ENCODE measurements at places on chromosomes 3 and 15.

DNA sequence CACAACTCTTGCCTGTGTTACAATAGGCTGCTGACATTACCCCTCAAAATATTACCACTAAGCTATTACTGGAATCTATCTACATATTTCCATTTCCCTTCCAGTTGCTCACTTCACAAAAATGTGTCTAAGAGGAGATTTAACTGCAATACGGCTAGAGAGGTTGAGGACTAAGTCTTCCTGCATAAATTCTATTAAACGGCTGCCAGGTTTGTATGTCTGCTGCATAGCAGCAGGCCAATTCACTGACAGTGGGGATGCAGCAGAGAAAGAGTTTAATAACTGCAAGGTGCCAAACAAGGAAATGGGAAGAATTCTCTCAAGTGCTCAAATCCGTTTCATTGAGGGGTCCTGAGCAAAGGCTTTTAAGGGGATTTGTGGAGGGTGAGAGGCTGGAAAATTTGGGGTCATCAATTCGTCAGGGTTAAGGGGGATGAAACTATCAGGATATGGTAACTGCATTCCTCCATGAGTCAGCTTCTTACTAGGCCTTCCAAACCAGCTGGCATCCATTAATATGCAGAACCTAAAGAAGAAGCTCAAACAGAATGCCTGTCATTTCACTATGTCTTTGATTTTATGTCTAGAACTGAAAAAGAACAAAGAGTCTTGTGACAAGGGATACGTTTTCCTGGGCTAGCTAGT is 675.6 kb downstream of the TBL1XR1 start:
- DNase-seq = no peak

DNA sequence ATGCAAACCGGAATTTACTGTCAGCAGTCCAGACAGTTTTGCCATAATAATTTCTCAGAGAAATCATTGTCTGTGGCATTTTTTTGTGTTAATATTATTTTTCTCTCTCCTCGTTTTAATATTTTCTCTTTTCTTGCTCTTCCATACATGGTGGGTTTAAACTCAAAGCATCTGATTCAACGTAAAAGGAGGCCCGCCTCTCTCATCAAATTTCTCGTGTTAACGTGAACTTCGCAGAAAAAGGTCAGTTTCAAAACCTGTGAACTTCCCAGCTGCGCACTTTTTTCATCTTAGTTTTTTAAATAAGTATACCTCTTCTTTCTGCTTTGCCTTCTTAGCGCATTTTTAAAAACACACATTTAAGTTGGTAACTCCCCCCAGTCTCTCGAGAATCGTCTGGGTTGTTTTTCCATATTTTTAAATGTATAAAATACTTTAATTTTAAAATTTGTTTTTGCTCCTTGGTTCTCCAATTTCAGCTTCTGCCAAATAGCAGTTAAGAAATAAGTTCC is 9.1 kb downstream of the SHOX2 start:
- DNase-seq = no peak

GRCh38 chr3:130379274-130379673 is 33.8 kb downstream of the COL6A5 start:
- no peak for DNase-seq

- DNase-seq = no peak
Observed at GRCh38 chr3:152574461-152575079, 260.4 kb upstream of the P2RY1 start.

GRCh38 chr3:58414538-58415197 is 19.0 kb downstream of the PDHB start:
- no peak for DNase-seq

Measured in HuH-7.5 (cell line).